SK-N-MC (cell line): ENCODE measurements at places on chromosomes 3 and 15.

- DNase-seq, result no peak
Observed at GRCh38 chr3:113873814-113874526, 35.4 kb downstream of the GRAMD1C start.

GRCh38 chr15:97177151-97177577 is 783.3 kb upstream of the ARRDC4 start:
- DNase-seq, result no peak

- no peak for DNase-seq
Observed at GRCh38 chr3:59433546-59433945, 383.7 kb upstream of the CFAP20DC start.

DNA sequence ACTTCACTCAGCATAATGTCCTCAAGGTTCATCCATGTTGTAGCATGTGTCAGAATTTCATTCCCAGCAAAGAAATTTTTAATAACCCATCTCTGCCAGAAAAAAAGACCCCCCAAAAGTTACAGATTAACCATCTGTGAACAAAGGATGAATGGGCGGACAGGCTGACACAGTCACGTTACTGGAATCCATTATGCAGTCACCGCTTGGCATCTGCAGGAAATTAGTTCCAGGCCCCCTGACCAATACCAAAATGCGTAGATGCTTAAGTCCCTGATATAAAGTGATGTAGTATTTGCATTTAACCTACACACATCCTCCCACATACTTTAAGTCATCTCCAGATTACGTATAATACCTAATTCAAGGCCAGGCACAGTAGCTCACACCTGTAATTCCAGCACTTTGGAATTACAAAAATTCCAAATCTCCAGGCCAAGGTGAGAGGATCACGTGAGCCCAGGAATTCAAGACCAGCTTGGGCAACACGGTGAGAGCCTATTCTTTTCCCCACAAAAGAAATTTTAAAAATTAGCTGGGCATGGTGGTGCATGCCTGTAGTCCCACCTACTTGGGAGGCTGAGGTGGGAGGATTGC is 1.5 kb upstream of the SLC12A8 start:
- DNase-seq, result no peak

GRCh38 chr3:74329096-74329495 is 285.4 kb downstream of the CNTN3 start:
- no peak for DNase-seq

- no peak for DNase-seq
Observed at GRCh38 chr3:48305396-48305795, 28.1 kb downstream of the SPINK8 start.

DNA sequence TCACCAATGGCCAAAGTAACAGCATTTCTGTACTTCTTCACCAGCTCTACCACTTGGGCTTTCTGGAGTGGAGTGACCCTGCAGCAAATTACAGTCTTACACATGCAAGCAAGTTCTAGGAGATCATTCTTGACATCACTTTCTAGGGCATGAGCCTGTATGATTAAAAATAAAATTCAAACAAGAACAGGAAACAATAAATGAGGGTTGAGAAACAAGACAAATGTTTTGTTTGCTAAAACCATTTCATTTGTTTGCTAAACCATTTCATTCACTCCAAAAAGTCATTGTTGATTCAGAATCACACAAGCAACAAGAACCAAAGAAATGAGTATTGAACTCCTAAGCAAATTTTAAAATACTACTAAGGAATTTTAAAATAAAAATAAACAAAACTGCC is 220.9 kb downstream of the ATP8B4 start:
- DNase-seq, result no peak

- DNase-seq, result no peak
Observed at GRCh38 chr15:49052662-49053061, 6.4 kb upstream of the SECISBP2L start.

DNA sequence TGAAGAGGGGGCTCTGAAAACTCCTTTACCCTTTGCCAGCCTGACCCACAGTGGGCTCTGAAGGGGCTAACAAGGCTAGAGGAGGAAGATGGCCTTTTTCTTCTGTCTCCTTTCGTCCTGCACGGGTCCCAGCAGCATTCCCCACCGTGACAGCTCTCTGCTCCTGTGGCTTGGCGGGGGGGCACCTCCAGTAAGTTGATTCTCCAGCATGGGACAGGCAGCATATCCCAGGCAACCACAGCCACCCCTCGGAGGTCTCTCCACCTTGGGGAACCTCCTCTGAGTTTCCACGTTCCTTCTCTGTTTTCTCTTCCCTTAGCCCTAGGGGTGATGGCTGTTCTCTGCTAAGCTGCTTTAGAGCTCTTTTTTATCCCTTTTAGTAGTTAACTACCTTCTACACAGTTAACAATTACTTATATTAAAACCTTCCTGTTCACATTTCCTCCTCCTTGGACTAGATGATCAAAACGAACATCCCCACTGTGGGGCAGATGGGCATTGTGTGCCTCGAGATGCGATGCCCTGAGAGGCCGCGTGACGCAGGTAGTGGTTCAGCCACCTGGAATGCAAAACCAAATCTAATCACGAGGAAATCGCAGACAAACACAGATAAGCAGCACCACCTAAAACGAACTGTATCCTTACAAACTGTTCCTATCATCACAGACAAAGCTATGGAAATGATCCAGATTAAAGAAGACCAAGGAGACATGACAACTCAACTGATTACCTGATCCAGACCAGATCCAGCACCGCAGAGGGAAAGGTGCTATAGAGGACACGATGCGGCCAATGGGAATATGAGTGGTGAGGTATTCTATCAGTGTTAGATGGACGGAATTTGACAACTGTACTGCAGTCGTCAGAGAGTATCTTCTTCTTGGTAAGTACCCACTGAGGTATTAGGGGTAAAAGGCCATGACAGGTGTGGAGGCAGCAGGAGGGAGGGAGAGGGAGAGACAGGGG is 27.7 kb downstream of the TSPAN3 start:
- DNase-seq, result no peak

DNA sequence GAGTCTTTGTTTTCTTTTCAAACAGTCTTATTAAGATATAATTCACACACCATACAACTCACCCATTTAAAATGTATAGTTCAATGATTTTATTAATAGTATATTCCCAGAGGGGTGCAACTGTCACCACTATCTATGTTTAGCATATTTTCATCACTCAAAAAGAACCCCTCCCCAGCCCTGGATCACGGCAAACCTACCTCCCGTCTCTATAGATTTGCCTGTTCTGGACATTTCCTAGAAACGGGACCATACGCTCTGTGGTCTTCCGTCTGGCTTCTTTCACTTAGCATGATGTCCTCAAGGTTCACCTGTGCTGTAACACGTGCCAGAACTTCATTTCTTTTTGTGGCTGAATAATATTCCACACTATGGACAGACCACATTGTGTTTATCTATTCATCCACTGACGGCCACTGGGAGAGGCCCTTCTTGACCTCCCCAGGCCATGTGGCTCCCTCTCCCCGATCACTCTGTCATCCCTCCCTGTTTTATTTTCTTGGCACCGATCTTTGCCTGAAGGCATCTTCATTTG is 56.4 kb downstream of the IQSEC1 start:
- DNase-seq, result no peak

GRCh38 chr15:91114301-91114700 is 14.2 kb downstream of the SV2B start:
- no peak for DNase-seq

- DNase-seq, result no peak
Observed at GRCh38 chr3:183662099-183662498, 26.7 kb downstream of the KLHL24 start.

GRCh38 chr3:124409650-124410275 is 320.5 kb upstream of the UMPS start:
- DNase-seq, result no peak

DNA sequence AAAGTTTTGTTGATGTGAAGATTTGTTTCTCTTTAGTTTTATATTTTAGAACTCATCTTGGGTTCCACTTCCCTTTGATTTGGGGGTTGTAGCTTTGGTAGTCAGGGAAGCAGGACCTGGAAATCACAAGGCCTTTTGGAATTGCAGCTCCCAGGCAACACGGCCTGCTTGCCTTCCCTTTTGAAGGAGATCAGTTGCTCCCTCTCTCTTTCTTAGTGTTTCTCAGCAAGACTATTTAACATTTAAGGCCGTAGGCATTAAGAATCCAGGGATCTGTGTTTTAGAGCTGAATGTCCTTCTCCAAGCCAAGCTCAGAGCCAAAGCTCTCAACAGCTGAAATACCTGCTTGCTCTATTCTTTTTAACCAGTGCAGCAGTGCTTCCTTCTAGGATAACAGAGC is 310.3 kb downstream of the PTPRG start:
- no peak for DNase-seq

- DNase-seq, result no peak
Observed at GRCh38 chr3:122004991-122005565, 17.0 kb downstream of the ILDR1 start.

GRCh38 chr3:194976874-194977273 is 291.2 kb downstream of the FAM43A start:
- no peak for DNase-seq

DNA sequence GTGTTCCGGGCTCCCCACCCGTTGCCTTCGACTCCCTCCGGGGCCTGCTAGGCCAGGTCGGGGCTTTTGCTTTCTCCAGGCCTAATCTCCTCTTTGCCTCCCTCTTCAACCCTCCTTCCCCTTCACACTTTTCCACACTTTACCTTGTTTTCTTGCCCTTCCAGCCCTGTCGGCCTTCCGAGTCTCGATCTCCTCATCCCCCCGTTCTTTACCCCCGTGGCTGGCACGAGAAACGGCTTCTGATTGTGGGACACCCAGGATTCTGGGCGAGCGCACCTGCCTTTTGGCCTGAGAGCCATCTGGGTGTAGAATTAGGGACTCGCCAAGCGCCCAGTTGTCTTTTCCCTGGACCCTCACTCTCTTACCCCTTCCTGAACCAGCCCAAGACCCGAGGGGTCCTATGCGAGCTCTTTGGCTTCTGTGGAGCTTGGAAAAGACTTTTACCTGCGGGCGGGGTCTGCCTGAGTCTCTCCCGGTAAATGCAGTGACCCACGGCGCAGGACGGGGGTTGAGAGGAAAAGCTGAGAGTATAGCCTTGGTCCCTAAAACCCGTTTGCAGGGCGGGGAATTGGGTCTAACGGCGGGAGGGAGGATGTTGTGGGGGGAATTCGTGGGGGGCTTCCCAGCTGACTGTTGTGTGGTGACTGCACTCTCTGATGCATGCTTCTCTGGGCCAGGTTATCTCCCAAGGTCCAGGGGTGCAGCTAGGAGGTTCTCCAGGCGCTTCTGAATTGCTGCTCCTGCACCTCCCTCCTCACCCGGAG is 5.5 kb upstream of the ONECUT1 start:
- no peak for DNase-seq

DNA sequence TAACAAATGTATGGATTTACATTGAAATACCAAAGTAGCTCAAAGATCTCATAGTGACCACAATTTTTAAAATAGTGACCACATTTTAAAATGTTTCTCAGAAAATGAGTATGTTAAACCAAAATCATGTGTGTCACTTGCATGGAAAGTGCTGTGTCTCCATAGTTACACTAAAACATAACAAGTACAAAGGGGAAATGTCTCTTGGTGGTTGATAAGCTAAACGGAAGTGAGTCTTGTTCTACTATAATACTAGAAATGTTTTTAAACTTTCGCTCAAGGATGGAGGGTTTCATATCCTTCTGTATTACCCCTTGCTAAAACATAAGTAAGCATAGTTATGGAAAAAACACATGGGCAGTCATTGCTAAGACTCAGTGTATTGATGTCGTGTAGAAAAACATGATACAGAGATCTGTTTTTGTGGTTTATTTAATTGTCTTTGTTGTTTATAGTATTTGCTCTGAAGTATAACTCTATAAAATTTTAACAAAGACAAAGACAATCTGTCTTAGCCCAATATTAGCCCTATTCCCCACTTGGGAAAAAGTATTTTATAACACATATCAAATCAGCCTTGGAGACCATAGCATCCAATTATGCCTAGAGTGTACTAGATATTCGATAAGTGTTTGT is 27.0 kb upstream of the DENND4A start:
- no peak for DNase-seq

- no peak for DNase-seq
Observed at GRCh38 chr3:132164469-132165092, 129.8 kb upstream of the CPNE4 start.

- no peak for DNase-seq
Observed at GRCh38 chr3:5692446-5692845, 504.9 kb downstream of the EDEM1 start.

DNA sequence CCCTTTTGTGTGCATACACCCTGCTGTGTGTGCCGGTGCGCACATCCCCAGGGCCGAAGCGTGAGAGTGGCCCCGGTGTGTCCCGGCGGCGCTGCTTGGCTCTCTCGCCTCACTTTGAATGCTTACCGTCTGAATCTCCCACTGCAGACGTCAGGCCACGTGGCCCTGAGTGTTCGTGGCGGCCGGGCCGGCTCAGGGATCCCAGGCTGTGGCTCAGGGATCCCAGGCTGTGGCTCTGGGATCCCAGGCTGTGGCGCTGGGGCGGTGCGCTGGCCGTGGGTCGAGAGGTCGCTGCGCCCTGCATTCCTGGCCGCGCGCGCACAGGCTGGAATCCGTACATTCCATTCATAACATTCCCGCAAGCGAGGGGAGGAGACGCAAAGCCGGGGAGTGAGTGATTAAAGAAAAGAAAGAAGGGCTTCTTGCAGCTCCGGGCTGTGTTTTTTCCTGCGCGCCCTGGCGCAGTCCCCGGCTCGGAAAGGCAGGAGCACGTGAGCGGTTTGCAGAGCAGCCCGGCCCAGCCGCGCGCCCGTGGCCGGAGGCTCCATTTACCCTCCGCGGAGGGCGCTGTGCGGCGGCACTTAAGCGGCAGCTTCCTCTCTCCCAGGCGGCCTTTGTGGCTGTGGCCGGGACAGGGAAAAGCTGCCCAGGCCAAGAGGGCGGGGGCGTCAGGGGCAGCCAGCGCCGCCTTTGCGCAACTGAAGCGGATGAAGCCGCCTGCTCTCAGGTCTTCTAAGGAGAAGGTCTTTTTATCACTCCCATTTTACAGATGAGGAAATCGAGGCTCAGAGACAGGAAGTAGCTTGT is 87.0 kb upstream of the ALDH1L1 start:
- DNase-seq, result no peak

GRCh38 chr15:94336817-94337467 is 105.6 kb downstream of the MCTP2 start:
- no peak for DNase-seq

- DNase-seq, result no peak
Observed at GRCh38 chr15:52925130-52925529, 135.0 kb upstream of the ONECUT1 start.

DNA sequence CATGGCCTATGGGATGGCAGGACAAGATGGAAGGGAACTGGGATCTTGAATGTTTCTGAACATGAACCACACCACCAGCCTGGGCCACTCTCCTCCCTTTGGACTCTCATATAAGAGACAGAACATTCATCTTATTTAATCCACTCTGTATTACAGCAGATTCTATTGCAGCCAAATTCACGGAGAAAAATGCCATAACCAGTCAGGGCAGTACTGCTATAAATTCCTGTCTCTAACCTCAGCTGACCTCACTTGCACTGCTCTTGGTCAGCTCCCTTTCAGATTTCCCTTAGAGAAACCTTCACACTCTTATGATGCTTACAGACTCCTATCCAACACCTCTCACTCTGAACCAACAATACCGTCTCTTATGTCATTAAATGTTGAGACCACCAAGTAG is 101.4 kb downstream of the RYK start:
- no peak for DNase-seq

DNA sequence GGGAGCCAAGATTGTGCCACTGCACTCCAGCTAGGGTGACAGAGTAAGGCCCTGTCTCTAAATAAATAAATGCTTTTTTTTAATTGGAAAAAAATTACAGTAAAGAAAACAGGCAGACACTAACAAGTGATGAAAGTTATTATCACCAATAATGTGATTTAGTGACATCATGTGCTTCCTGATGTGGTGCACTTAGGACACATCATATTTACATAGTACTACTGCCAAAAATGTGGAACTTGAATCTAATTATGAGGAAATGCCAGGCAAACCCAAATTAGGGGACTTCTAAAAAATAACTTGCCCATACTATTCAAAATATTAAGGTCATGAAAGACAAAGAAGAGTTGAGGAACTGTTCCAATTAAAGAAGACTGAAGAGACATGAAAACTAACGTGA is 30.8 kb downstream of the MAP4 start:
- DNase-seq, result peak; percentile 12
